Aorta (tissue), 5 donors: ENCODE measurements at places on chromosomes 6 and 20. TPM values are rescaled to one million over a fixed set of nuclear protein-coding genes. Genes with fewer than 3 reads are reported as not detected.

ATP6V1G2 gene
- 1.3 TPM for total RNA-seq

BMP5 gene
- total RNA-seq, result 0.45 TPM

GABRR1 gene
- total RNA-seq, result 1.8 TPM

CBLN4 gene
- not detected for total RNA-seq

ARMH2 gene
- not detected for total RNA-seq

CTAGE9 gene
- not detected for total RNA-seq

KIAA1755 gene
- 9.3 TPM for total RNA-seq

DNA sequence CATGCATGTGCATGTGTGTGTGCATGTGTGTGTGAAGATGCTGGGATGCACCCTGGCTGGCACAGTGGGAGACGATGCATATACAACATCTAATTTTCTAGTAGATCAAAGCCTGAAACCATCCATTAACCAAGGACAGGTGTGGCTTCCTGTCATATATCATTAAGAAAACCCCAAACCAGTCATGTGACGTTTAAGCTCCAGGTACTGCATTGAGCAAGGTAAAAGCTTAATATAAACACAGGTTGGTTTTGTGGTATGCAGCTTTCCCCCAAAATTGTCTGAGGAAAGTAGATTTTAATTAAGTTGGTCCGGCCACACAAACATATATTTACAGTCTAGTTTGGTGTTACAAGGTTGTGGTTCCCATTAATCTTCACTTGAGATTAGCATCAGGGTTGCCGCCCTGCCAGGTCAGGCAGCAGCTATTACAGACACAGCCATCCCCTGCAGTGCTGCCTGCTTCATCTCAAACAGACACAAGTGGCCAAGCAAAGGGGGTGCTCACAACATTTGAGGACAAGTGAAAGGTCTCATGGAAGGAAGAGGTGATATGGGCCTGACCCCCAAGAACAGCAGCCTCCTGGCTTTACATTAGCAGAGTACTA, 48.6 kb upstream of the NAA20 start:
- no peak for DNase-seq

- DNase-seq, result no peak
These were observed 785.6 kb upstream of the GJE1 start for GRCh38 chr6:141347086-141347485.

DNA sequence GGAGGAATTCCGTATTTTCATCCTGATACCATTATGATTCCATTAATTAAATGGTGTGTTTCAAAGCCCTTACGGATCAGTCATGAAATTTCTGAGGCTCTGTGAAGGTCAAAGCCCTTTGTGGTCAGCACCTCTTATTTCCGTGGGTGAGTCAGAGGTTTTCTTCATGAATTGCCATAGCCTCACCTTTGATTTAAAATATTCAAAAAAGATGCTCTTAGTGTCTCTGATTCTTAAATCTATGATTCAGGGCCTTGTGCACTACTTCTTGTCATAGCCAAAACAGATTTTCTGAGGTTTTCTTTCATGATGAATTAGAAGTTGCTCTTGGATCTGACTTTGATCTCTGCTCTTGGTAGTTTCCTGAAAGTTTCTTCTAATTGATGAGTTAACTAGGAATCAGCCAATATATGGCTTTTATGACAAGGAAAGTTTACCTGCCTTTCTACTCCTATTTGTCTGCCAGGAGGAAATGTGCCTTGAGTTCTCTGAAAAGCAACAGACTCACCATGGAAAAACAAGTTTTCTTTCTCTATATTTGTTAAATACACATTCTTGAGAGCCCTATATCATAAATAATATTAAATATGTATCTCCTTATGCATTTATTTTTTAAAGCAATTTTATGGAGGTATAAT, 613.0 kb downstream of the UTRN start:
- no peak for DNase-seq

DNA sequence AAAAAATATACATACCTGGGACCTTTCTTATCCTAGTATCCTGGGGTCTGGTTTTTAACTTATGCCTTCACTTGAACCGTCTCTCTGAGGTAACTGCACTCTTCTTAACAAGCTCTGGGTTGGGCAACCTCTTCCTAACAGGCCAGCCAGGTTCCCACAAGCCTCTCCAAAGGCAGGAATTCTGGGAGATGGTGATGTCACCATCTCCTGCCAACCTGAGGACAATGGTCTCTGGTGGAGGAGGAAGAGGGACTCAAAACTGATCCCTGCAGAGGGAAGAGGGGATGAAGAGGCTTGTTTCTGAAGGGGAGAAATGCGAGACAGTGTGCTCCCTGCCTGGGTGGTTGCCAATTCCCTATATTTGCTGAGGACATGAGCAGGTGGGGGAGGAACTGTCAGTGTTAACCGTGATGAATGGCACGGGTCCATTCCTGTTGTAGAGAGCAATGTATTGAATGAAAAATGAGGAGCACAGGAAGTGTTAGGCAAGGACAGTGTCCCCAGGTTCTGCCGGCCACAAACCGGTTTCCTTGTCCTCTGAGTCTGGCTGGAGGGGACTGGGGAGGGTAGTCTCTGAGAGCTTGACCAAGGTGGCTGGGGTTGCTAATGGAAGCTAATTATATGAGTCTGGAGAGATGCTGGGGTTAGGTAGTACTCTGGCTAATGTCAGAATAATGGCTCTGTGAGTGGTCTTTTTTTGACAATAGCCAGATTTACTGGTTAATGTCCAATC, 95.5 kb downstream of the KCNB1 start:
- DNase-seq, result no peak

DNA sequence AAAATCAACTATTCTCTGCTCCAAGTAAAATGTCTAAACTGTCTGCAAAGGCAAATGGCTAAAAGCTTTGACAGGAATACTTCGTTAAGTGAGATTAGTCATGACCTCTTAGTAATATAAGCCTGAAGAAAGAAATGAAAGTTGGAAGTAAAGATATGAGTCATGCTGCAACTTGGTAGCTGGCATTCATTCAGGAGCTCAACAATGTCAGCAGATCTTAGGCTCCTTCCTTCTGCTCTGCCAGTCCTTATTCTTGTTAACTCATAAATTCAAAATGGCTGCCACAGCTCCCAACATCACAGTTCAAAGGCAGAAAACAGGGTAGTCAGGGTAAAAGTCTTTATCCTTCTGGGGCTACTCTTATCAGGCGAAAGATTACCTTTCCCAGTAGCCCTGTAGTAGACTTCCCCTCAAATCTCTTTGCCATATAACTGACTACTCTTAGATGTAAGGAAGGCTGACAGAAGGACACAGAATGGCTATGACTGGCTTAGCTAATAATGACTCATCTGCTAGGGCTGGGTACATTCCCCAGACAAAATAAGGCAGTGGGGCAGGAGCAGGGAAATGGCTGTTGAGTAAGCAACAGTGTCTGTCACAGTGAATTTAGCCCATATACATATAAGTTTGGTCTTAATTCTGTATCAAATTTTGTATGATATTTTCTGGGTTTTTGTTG, 24.4 kb upstream of the C6orf62 start:
- no peak for DNase-seq

DNA sequence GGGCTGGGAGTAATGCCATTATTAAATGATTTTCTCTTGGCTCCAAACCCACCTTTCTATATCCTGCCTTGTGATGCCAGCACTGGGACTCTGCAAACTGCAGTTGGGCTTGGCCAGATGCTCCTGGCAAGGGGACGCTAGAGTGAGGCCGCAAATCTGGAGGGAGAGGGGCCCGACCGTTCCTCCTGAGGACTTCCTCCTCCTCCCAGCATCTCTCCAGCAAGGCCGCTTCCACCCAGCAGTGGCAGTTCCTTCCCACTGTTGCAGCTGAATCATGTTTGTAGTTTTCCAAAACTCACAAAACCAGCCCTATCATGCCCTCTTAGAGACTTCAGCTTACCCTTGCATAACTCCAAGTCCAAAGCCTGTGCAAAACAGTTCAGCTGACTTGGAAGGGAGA, 244.4 kb downstream of the FOXA2 start:
- DNase-seq, result no peak

DNA sequence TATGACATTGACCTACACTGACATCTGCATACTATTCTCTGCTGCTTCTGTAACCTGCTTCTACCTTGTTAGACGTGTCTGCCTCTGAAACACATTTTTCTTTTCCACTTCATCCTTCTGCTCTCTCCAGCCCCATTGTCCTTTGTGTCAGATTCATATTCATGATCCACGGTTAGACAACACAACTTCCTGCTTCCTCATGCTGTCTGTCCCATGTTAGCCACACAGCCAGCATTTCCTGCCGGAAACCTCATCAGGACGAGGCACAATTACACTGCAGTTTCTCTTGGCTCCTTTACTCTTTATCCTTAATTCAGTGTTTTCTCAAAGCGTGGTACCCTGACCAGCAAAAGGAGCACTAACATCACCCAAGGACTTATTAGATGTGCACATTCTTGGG, 150.2 kb downstream of the TBC1D7 start:
- DNase-seq, result no peak

GRCh38 chr6:170179616-170180324, 111.1 kb downstream of the DLL1 start:
- no peak for DNase-seq

DNA sequence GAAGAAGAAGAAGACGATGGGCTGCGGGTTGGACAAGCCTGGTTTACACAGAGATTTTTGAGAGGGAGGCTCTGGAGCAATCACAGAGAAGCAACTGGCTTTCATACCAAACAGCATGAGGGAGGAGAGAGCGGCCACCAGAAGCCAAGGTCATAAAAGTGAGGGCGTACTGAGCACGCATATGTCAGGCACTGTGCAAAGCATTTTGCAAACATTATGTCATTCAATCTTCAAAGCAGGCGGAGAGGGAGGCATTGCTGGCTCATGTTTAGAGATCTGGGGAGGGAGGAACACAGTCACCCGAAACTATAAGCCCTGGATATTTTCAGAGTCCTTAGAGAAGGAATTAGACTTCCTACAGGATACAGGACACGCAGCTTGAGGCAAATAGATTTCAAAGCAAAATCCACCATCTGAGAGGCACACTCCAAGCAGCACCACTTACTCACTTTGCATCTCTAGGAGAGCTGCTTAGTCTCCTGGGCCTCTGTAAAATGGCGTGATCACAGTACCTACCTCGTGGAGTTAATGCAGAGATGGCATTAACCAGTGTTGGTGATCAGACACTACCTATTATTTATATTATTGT, 24.6 kb downstream of the RAMACL start:
- DNase-seq, result no peak

DNA sequence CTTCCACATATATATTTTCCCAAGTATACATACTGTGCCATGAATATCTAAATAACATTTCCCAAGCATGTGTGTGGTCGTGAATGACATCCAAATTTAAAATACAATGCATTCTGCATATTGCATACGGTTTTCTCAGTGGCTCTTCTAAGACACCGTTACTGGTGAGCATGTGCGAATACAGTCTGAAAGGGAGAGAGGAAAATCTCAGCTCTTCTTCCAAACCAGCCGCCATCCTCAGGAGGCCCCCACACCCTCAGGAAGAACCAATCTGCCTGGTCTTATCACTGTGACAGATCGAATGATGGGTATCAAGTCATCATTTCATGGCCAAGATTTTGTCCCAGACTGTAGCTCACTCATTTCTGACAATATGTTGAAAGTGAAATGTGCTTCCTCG, 50.7 kb downstream of the ADAT2 start:
- DNase-seq, result no peak

DNA sequence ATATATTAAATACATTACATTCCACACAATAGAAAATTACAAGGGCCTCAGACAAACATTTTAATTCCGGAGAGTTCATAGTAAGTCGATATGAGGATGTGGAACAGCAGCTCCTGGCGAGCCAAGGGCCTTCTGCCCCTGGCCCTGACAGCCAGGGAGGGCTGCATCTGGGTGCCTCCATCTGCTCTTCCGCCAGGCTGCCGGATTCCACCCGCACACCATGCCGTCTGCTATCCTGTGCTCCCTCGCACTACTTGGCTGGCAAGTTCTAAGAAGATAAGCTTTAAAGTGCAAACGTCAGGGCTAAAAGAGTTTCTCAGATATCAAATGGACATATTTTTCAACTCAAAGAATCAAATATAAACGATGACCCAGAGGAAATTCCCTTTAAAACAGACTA, 656.3 kb upstream of the NOX3 start:
- DNase-seq, result no peak

GRCh38 chr6:89400912-89401399, 11.1 kb downstream of the RRAGD start:
- no peak for DNase-seq

DNA sequence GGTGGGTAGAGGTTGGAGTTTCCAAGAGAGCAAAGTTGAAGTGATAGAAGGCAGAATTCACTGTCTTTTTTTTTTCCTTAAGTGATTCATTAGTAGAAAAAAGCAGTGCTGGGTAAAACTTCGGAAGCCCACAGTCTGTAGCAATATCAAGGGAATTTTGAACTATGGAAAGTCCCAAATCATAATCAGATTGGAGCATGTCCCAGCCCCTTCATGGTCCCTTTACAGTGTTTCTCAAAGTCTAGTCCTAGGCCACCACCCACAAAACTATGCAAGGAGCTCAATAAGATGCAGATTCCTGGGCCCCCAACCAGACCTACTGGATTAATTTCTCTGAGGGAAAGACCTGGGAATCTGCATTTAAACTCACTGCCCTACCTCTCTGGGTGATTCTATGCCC, 22.6 kb downstream of the NEDD9 start:
- no peak for DNase-seq

GRCh38 chr6:136137008-136137692, 113.0 kb downstream of the MTFR2 start:
- no peak for DNase-seq

- DNase-seq, result no peak
These were observed 779.3 kb upstream of the CITED2 start for GRCh38 chr6:140153703-140154102.

DNA sequence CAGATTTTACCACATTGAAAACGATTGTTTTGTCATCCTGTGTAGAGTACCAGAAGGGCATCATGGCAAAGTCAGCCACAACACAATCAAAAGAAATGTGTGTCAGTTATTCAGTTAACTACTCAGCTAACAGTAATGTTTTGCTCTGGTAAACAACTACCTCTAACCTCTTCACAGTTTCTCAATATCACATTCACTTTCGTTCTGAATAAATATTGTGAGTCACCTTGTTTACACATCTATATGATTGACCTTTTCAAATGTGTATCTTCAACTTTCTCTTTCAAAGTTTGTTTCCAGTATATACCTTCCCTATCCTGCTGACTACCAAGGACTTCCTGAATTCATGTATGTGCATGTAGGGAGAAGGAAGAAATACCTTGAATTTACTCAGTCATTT, 216.6 kb upstream of the UFL1 start:
- DNase-seq, result no peak

DNA sequence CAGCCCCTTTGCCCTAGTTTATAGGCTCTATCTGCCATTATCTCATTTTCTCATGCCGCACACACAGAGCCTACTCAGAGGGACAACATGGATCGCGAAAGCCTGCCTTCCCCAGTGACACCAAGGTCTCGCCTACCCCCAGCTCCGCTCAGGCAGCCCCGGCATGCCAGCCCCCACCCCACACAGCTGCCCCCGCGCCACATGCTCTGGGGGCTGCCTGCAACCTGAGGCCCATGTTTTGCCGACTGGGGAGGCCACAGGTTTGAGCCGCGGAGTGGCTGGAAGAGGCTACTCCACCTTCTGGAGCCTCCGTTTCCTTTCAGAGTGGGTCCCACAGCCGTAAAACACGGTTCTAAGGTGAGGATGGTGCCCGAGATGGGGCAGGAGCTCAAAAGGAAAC, 102.1 kb downstream of the ASXL1 start:
- no peak for DNase-seq

- peak; percentile 89 for DNase-seq
These were observed 13.5 kb downstream of the DYNLT1 start for GRCh38 chr6:158630938-158631616.

- DNase-seq, result no peak
These were observed 59.9 kb upstream of the PMEPA1 start for GRCh38 chr20:57769756-57770155.

- DNase-seq, result no peak
These were observed 23.0 kb downstream of the CEP57L1 start for GRCh38 chr6:109118337-109118736.
